ENCODE measurements at places on chromosomes 5 and 9.
A peak's percentile ranks its signal among the peaks of the same experiment; 100 is the strongest.

DNA sequence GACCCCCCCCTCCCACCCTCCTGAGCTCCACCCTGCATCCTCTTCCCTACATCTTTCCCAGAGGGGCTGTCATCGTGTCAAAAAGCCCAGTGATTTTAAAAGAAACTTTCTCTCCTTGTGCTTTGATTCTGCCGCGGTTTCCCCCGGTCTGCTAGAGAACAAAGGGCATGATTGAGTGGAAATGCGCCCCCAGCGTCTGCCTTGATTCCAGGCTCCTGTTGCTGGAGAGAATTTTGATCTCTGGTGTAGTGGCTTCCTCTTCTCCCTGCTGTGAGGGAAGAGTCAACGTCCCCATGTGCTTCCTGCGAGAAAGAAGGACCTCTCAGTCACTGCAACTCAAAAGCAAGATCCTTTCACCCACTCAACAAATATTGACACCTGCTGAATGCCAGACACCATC lies 61.9 kb upstream of the RAPGEF1 start:
- DNase-seq: no peak

- no peak for DNase-seq
Observed at GRCh38 chr5:93590493-93590892, 7.5 kb downstream of the NR2F1 start.

DNA sequence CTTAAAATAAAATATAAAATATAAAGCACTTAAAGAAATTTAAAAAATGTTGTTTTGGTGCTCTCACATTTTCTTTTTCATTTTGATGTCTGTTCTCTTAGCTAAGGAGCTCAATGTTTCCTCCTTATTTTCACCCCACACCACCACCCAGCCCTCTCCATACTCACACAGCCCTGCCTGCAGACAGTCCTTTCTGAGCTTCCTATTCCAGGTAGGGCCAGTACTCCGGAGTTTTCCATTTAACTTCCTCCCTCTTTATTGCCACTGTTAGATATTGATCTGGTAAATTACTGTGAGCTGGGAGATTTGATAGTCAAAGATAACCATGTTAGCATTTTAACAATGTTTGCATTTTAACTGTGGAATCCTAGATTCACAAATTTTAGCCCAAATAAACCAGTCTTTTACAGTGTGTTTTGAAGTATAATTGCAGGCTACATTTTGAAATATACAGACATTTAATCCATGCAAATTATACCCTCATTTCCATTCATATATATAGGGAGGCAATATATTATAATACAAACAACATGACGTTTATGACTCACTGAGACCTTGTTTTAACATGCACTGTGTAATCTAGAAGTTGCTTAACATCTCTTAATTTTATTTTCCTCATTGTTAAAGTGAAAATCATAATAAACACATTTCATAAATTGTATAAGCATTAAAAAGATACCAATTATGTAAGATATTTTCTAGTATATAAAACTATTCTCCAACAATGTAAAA lies 927.1 kb downstream of the NR2F1-AS1 start:
- DNase-seq: no peak

GRCh38 chr9:75892216-75892911 lies 1.9 kb downstream of the PCSK5 start:
- DNase-seq: peak; percentile 34

DNA sequence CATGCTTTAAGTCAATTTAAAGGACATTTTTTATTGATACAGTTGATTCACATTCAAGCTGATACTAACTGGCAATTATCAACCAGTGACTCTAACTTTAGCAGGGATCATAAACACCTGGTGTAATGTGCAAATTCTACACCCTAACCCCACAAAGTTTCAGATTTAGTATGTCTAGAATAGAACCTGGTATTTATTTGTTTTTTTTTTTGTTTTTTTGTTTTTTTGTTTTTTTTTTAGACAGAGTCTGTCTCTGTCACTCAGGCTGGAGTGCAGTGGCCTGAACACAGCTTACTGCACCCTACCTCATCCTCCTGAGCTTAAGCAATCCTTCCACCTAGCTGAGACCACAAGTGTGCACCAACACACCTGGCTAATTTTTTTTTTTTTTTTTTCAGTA lies 311.2 kb upstream of the SEMA6A start:
- no peak for DNase-seq

- no peak for DNase-seq
Observed at GRCh38 chr5:132100672-132101261, 27.2 kb downstream of the CSF2 start.
